ENCODE measurements at places on chromosomes 5 and 9. TPM values are rescaled to one million over a fixed set of nuclear protein-coding genes. Genes with fewer than 3 reads are reported as not detected.

- no peak for DNase-seq
These were observed 31.0 kb upstream of the GABRP start for GRCh38 chr5:170752257-170753215.

GRCh38 chr5:116355819-116356601 is 218.6 kb downstream of the SEMA6A start:
- DNase-seq, result no peak

The DNAJC25 gene
- total RNA-seq, result 5.1 TPM

The SLC36A2 gene
- not detected for total RNA-seq

The CRHBP gene
- 0.19 TPM for total RNA-seq
